Activated T-helper 1 cell treated with anti-CD3 and anti-CD28 coated beads, Interleukin-2, amount 50 U/mL, for 16 hours (primary cell): ENCODE measurements at places on chromosomes 16 and 17.

- no peak for DNase-seq
Observed at GRCh38 chr17:15955793-15956541, 11.0 kb downstream of the ADORA2B start.

DNA sequence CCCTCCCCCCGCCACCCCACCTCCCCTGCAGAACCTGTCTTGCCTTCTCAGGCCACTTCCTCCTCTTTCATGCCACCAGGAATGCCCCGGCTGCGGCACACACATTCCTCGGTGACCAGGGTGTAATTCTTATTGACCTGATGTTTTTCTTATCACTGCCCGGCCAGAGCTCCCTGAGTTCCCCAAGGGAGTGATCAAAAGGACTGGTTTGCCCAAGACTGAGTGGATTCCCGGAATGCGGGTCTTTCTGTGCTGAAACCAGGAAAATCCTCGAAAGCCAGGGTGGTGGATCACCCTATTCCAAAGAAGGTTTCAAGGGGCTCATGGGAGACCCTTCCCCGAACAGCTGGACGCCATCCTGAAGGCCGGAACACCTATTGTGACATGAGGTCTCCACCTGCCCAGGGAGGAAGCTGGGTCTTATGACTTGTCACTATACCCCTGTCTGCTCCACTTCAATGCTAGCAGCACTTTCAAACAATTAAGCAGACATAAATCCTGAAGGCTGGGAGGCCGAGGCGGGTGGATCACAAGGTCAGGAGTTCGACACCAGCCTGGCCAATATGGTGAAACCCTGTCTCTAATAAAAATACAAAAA lies 53.0 kb upstream of the RPL38 start:
- no peak for DNase-seq

DNA sequence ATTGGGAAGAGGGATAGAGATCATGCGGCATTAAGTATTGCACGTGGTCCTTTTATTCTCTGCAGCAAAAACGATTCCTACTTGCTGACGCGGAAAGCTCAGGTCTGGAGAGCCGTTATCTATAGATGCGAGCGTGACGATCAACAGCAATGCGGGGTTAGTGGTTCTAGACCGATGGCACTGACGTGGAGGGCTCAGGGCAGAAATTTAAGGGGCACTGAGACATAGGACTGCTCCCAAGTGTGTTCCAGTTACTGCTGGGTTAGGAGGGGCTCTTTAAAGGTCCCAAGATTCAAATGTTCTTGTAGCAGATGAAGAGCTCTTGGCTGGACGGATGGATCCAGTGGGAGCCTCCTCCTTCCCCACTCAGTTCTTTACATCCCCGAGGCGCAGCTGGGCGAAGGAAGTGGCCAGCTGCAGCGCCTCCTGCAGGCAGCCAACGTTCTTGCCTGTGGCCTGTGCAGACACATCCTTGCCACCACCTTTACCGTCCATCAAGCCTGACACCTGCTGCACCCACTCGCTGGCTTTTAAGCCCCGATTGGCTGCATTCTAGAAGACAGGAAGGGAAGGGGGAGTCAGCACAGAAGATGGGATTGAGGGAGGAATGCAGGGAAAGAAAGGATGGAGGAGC lies 732 bp upstream of the EXOSC6 start:
- DNase-seq: no peak

- DNase-seq: no peak
Observed at GRCh38 chr17:18959845-18960240, 7.9 kb downstream of the SLC5A10 start.

DNA sequence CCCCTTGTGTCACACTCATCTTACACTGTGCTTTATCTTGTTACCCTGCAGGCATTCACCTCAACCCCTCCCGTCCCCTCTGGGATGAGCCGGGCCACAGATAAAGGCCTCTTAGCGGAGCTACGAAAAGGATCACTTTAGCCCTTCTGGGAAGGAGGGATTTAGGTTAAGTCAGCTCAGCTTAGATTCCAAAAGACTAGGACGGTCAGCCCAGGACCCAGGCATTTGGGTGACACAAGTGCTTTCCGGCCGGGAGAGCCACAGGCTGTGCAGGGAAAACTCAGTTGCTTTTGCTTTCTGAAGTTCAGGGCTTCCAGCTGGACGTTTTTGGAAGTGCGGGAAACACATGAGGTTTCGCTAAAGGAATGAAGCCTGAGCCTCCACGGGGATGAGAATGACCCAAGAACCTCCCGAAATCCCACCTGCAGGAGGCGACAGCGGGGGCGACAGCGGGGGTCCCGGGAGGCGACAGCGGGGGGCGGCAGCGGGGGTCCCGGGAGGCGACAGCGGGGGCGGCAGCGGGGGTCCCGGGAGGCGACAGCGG lies 11.6 kb upstream of the METRNL start:
- DNase-seq: no peak

- DNase-seq: no peak
Observed at GRCh38 chr17:14749269-14749668, 448.4 kb downstream of the HS3ST3B1 start.

GRCh38 chr16:19716183-19716582 lies 1.8 kb downstream of the KNOP1 start:
- DNase-seq: no peak

DNA sequence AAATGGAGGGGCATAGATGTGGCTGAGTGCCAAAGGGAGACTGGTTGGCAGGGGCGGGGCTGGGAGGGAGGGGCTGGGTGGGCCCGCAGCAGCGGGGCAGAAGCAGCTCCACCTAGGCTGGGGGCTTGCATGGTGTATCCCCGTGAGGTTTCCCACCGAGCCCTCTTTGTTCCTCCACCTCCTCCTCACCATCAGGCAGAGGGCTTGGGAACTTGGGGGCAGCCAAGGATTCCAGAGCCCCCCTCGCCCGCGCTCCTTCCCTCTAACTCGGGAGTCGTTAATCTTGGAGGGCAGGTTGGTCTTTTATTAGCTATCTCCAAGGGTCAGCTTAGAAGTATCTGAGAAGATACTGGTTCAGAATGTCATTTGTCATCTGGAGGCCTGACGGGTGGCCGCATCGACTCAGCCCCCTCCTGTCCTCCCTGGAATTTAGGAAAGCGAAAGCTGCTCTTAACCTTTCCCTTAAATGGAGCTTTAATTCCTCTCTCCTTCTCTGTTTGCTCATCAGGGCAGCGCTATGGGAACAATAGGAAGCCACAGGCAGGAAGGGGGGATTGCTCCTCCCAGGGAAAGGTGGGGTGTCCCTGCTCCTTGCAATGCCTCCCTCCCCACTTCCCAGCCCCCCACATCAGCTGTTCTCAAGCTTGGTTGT lies 274.3 kb upstream of the XYLT1 start:
- DNase-seq: no peak

GRCh38 chr16:6698548-6698947 lies 634.1 kb upstream of the RBFOX1 start:
- no peak for DNase-seq

- DNase-seq: no peak
Observed at GRCh38 chr17:58823051-58823525, 67.4 kb downstream of the PPM1E start.

- no peak for DNase-seq
Observed at GRCh38 chr16:10979717-10980601, 35.6 kb downstream of the CLEC16A start.

DNA sequence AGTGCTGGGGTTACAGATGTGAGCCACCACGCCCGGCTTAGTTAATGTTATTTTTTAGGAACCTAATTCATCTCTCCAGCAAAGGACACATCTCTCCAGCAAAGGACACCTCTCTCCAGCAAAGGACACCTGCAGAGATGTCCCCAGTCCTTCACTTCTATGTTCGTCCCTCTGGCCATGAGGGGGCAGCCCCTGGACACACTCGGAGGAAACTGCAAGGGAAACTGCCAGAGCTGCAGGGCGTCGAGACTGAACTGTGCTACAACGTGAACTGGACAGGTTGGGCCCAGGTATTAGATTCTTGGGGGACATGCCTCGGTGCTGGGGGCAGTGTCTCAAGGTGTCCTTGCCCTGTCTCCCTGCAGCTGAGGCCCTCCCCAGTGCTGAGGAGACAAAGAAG lies 4.7 kb downstream of the PFAS start:
- DNase-seq: no peak

DNA sequence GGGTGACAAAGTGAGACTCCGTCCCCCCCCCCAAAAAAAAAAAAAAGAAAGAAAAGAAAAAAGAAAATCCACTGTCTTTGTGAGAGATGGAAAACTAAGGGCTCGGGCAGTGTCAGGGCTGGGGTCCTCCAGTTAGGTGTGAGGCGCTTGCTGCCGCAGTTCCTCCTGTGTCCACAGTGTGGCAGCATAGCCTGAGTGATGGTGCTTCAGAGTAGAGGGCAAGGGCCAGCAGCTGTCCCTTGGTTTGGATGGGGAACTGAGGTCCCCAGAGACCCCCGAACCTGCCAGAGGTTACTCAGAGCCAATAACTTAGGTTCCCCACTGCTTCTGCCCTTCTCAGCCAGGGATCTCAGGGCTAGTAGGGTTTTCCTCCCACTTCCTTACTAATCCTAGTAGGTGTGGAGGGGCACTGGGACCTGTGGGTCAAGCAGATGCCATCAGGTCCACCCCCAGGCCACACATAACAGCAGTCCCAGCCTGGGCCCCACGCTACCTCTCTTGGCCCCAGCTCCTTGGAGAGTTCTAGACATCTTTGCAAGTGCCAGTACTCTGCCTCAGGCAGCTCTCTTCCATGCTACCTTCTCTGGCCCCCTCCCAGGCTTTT lies 7.9 kb upstream of the LLGL1 start:
- peak; percentile 52 for DNase-seq

GRCh38 chr16:84879569-84880487 lies 60.0 kb downstream of the CRISPLD2 start:
- DNase-seq: no peak

DNA sequence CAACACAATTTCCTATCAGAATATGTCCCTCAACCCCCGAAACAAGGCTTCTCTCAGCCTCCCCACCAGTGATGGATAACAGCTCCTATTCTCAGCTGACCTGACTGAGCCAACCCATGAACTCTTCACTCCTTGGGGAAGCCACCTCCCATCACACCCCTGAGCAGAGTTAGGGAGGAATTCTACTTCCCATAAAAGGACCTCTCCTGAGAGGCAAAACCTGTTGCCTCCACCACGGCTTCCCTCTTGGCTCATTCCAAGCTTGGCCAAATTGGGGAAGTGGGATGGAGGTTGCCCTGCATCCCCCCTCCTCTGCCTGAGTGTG lies 5.7 kb upstream of the RASL10B start:
- no peak for DNase-seq

DNA sequence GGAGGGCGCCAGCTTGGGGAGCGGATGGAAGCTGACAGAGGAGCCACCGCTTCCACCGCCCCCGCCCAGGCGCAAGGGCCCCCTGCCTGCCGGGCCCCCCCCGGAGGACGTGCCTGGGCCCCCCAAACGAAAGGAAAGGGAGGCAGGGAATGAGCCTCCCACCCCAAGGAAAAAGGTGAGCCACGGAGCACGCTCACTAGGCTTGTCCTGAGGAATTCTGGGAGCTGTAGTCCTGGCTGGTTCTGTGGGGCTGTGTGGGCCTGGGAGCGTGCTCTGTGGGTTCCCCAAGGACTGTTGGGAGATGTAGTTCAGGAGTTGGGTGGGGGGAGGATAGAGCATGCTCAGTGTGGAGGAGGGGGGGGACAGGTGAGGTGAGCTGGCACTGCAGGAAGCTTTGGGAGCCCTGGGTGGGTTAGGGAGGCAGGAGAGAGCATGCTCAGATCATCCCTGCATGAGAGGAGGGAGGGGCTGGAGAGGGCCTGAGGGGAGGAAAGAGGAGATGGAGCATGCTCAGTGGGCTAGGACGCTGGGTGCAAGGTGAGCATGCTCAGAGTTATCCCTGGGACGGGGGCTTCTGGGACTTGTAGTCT lies 4.5 kb downstream of the FBXL19 start:
- no peak for DNase-seq

GRCh38 chr16:64182985-64183384 lies 938.9 kb downstream of the CDH11 start:
- DNase-seq: no peak

DNA sequence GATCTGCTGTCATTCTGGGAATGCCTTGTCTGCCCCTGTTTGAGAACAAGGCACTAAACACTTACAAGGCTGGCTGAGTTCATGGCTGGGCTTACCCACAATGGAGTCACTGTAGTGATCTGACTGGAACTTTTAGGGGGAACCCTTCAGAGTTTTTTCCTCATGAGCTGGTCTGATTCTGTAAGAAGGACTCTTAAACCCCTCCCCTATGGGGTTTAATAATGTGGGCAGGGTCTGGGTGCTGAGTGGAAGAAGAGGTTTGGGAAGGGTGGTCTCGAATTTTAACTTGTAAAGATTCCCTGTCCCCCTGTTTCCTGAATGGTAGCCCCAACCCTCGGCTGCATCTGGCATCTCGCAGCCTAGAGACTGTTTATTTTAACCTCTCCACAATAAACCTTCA lies 30.6 kb downstream of the OSBPL7 start:
- no peak for DNase-seq

- DNase-seq: no peak
Observed at GRCh38 chr17:21191698-21192097, 22.3 kb downstream of the TMEM11 start.

- DNase-seq: no peak
Observed at GRCh38 chr16:84498859-84499620, 5.4 kb downstream of the MEAK7 start.

- no peak for DNase-seq
Observed at GRCh38 chr17:1043601-1044251, 46.8 kb downstream of the TIMM22 start.

GRCh38 chr16:12455287-12455798 lies 348.3 kb downstream of the CPPED1 start:
- no peak for DNase-seq

- DNase-seq: no peak
Observed at GRCh38 chr16:4792951-4793513, 2.1 kb upstream of the SMIM22 start.

- no peak for DNase-seq
Observed at GRCh38 chr17:64345689-64346376, 44.8 kb downstream of the PECAM1 start.

- DNase-seq: no peak
Observed at GRCh38 chr17:74259667-74260524, 14.1 kb upstream of the DNAI2 start.

DNA sequence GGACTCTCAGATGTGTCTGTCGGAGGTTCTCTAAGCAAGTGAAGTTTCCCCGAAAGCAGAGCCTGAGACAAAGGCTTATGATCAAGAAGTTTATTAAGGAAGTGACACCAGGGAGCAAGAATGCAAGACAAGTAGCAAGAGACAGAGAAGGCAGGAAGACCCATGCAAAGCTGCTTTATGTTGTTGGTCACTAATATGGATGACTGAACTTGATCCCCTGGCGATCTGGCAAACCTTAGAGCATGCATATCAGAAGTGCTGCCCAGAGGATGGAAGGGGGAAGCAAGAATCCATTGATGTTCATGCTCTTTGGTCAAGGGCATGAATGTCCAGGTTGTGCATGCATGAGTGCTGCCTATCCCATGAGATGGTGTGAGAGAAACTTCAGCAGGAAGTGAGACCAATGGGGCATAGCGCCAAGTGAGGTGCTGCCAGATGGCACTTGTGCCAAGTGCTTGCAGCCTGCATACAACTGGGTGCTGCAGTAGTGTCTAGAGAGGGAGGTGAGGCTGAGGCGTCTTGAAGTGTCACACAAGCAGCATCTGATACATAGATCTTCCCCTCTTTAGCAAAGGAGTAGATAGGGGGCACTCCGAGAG lies 176.5 kb downstream of the SALL1 start:
- DNase-seq: no peak

- DNase-seq: no peak
Observed at GRCh38 chr17:13562271-13562800, 39.4 kb downstream of the HS3ST3A1 start.
